ENCODE measurements at places on chromosomes 7 and 10.

GRCh38 chr10:88038268-88038667 lies 174.8 kb downstream of the PTEN start:
- DNase-seq = no peak

GRCh38 chr10:24209946-24210491 lies 1.1 kb downstream of the KIAA1217 start:
- no peak for DNase-seq

DNA sequence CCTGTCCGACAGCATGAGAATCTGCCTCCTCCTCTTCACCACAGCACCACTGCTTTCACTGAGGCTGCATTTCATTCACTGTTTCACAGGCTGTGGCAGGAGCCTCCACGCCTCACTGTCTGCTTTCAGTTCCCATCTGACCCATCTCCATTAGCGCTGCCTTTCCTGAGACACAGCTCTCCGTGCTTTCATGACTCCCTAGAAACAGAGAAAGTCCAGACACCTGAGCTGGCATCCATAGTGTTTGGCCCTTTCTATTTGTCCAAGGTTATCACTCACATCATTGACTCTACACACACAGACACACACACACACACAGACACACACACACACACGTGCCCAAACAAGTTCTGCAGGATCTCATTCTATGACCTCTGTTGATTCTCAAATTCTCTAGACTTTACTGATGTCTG lies 5.2 kb downstream of the LGI1 start:
- DNase-seq = no peak

GRCh38 chr10:97689559-97690020 lies 2.5 kb upstream of the AVPI1 start:
- no peak for DNase-seq

GRCh38 chr7:112669306-112669705 lies 120.9 kb downstream of the TMEM168 start:
- no peak for DNase-seq
